GM03348 (cell line): ENCODE measurements at places on chromosomes 12 and 14.
A peak's percentile ranks its signal among the peaks of the same experiment; 100 is the strongest.

GRCh38 chr14:91228112-91229004 is 16.1 kb downstream of the GPR68 start:
- peak; percentile 45 for DNase-seq

GRCh38 chr12:128078301-128078971 is 188.5 kb upstream of the TMEM132C start:
- no peak for DNase-seq

GRCh38 chr12:31773223-31773750 is 44.5 kb upstream of the AMN1 start:
- no peak for DNase-seq

- peak; percentile 30 for DNase-seq
Observed at GRCh38 chr12:130764475-130765185, 48.5 kb upstream of the RIMBP2 start.

DNA sequence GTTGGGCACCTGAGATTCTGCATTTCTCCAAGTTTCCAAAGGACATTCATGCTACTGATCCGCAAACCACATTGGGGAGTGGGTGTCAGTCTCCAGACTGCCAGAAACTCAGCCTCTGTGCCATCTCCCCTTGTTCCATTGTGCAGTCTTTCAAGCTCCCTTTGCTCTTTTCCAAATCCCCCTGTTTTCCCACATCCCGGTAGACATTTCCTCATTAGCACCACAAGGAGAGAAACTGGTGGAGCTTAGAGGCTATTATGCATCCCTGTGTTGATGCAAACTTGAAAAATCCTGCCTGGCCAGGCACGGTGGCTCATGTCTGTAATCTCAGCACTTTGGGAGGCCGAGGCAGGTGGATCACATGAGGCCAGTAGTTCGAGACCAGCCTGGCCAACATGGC is 10.7 kb downstream of the CCDC63 start:
- DNase-seq, result no peak

DNA sequence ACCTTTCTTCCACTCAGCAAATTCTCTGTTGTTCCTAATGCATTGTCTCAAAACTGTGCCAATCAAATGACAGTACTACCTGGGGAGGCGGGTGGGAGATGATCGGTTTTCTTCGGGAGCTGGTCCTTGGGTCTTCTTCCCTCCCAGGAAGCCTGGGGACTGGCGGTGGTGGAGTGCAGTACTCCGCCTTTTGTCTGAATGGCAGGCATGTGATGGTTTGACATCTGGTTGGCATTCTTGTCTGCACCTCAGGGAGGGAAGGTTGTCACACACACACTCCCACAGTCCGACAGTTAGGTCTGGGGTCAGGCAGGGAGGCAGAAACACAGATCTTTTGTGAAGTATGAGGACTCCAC is 114.8 kb downstream of the SNAPC1 start:
- DNase-seq, result no peak

- DNase-seq, result peak; percentile 88
Observed at GRCh38 chr14:94041551-94042346, 15.6 kb downstream of the OTUB2 start.

DNA sequence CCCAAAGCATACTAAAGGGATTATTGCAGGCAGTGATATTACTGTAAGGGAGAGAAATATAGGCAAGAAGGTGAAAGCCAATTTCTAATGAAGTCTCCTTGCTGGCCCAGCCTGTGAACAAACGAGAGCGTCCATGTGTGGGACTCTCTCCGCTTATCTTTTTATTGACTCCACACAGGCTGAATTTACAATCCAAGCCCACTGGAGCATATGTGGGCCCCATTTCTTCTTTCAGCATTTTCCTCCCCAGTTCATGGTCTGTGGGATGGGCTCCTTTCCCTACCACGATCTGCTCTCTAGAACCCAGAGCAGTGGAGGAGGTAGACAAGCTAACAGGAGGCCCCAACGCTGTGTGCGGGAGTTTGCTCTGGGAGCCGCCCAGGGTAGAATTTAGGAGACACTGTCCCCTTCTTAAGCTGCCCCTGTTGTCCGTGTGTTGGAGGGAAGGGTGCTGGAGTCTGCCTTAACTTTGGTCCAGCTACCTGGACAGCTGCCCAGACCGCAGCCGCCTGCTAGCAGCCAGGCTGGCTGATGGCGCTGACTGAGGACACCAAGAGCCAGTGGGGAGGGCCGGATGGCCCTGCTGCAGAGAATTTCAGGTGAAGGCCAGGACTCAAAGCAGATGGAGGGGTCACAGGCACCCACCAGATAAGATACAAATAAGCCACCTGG is 3.2 kb upstream of the HOXC11 start:
- no peak for DNase-seq

DNA sequence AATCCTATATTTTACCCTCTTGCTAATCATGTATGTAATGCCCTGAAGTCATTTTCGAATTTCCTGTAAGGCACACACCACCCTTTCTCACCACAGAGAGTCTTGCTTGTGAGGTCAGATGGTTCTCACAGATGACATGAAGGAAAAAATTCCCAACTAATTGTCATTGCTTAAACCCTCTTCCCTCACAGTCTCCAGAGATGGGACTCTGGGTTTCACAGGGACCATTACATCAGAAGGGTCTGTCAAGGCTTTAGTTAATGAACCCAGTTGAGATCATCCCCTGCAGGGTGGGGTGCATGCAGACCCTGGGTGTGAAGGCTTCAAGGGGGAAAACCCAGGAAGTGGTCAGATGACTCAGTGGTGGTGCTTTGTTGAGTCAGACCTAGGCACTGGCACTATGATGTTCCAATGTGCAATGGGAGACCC is 229.6 kb downstream of the BCAT1 start:
- DNase-seq, result no peak

DNA sequence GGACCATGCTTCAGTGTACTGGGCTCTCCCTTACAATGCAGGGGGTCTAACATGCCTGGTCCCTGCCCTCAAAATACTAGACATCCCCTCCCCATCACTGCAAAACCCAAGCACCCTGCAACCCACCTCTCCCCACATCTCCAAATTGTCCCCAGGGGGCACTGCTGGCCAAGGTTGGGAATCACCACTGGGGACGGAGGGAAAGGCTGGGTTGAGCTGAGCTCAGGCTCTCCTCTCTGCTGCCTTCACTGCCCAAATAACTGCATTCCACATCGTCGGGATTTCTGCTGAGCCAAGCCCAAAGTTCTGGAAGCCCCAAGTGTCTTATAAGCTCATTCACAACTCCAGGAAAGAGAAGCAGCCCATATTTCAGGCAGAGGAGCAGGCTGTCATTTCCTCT is 69.6 kb downstream of the NT5DC3 start:
- DNase-seq, result peak; percentile 77

DNA sequence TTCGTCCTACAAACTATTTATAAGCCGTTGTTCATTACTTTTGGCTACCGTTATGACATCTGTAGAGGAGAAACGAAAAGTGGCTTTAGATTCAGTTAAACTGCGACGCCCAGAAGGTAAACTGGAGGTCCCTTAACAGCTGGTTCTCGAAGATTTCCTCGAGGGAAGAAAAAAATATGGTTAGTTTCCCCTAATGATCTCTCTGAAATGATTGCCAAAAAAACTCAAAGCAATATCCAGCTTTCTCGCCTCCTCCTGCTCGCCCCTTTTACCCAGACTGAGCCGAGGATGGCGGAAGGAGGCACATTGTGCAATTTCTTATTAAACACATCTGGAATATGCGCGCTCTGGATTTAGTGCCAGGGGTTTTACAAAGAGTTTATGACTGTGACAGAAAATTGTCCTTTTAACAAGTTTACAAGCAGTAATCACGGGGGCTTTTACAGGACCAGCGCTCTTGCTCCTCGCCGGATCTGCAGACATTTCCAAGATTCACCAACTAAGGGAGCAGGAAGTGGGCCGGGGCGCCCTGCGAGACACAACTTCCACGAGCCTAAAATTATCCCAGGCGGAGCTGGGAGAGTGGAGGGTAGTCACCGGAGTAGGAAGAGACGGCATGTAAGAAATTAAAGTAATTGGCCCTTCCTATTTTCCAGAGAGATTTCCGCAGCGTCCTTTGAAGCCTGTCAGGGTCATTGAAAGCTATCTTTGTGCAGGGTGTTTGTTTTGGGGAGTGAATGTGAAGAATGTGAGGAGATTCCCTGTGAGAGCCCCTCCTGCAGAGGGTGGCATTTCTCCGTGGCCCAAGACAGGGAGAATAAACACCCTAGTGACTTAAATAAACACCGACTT is 5.6 kb downstream of the SIX1 start:
- peak; percentile 47 for DNase-seq

- DNase-seq, result no peak
Observed at GRCh38 chr12:103336940-103337339, 158.8 kb downstream of the C12orf42 start.

GRCh38 chr14:65179918-65180724 is 77.8 kb upstream of the MAX start:
- peak; percentile 84 for DNase-seq

DNA sequence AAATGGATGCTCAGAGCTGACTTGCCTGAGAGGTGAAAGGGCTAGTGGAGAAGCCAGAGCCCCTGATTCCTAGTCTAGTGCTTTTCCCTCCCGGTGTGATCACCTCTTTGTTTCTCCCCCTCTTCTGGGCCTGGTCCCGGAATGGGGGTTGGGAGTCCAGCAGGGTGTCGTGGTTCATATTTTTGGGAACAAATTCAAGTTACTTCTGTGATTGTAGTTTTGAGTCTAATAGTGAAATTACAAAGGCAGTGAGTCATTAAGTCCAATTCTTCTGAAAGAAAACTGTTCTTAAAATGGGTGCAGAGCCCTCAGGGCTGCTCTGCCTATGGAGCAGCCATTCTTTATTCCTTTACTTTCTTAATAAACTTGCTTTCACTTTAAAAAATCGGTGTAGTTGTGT is 7.6 kb downstream of the SUSD6 start:
- peak; percentile 30 for DNase-seq

DNA sequence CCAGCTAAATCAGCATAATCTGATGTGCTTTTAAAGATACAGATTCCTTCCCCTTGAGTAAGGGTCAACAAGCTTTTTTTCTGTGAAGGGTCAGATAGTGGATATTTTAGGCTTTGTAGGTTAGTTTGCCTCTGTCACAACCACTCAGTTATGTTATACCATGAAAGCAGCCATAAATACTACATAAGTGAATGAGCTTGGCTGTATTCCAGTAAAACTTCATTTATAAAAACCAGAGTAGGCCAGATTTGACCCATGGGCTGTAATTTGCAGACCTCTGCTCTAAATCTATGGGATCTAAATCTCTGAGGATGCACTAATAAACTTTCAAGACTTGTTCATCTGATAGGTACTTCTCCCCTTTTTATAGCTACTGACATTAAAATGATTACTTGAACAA is 47.7 kb downstream of the LEMD3 start:
- no peak for DNase-seq
